ENCODE measurements at places on chromosomes 5 and 9.

GRCh38 chr5:159780246-159780645 is 136.0 kb upstream of the ADRA1B start:
- DNase-seq, result no peak

GRCh38 chr9:91047993-91048607 is 246.5 kb downstream of the SYK start:
- no peak for DNase-seq

DNA sequence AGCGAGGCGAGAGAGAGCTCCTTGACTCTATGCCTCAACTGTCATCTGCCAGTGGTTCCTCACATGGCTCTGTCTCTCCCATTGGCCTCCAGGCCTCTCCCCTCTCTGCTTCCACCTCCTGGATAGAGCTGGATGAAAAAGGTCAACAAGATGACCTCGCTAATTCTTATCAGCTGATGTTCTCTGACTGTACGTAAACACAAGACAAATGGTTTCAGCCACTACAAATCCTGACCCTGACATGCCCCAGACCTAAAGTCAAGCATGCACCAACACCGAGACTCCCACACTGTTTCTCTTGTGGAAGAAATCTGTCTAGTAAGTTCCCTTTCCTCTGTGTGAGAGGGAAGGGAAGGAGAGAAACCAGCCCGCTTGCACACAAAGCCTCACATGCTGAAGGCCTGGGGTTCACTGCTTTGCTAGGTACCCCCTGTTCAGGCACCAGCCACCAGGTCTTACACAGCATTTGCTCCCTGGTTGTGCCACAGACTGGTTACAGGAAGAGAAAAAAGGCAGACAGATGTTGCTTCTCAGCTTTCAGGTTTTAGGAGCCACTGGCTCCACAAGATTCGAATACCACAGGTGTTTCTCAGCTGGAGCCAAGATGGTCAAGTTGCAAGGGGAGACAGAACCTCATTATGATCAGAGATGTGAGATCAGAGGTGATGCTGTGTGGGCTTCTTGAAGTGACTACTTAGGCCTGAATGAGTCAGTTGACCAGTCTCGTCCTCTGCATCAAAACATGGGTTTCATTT is 592.5 kb downstream of the CCDC171 start:
- DNase-seq, result no peak

- DNase-seq, result peak; percentile 62
Measured at GRCh38 chr9:114696814-114697544, 15.0 kb upstream of the TEX48 start.

GRCh38 chr5:177520916-177521513 is 4.3 kb upstream of the DDX41 start:
- DNase-seq, result no peak

Measured in activated T-cell treated with anti-CD3 and anti-CD28 coated beads for 48 hours (primary cell).